ENCODE measurements at places on chromosomes 3 and 15.

- no peak overlapping the region for H3K4me3 ChIP-seq
- H3K36me3 ChIP-seq: no peaks in the 10 kb centered on the region
- no peak for DNase-seq
- peaks cover 9% of the 10 kb centered on the region for H3K27me3 ChIP-seq
These were observed 43.5 kb upstream of the GRIP2 start for GRCh38 chr3:14583548-14584091.

GRCh38 chr3:22977650-22978289 lies 225.4 kb upstream of the UBE2E2 start:
- H3K36me3 ChIP-seq: no peaks in the 10 kb centered on the region
- no peaks in the 10 kb centered on the region for H3K4me1 ChIP-seq
- H3K27ac ChIP-seq: no peak overlapping the region
- DNase-seq: peak; percentile 7

GRCh38 chr15:52180851-52181450 lies 10.2 kb downstream of the GNB5 start:
- H3K36me3 ChIP-seq: no peaks in the 10 kb centered on the region
- H3K4me1 ChIP-seq: peaks cover 3% of the 10 kb centered on the region
- H3K27ac ChIP-seq: no peak overlapping the region
- H3K4me3 ChIP-seq: peak overlapping the region; percentile 82

- DNase-seq: no peak
- peaks cover 53% of the 10 kb centered on the region for H3K36me3 ChIP-seq
- H3K27ac ChIP-seq: no peak overlapping the region
- no peak overlapping the region for H3K4me3 ChIP-seq
- peaks cover 2% of the 10 kb centered on the region for H3K4me1 ChIP-seq
These were observed 46.0 kb downstream of the KLHL25 start for GRCh38 chr15:85748729-85749128.

GRCh38 chr3:156358232-156358631 lies 196.7 kb downstream of the SSR3 start:
- no peaks in the 10 kb centered on the region for H3K36me3 ChIP-seq
- peaks cover 2% of the 10 kb centered on the region for H3K4me1 ChIP-seq
- no peak overlapping the region for H3K4me3 ChIP-seq
- H3K27ac ChIP-seq: no peak overlapping the region
- DNase-seq: no peak
- H3K27me3 ChIP-seq: no peaks in the 10 kb centered on the region

- H3K4me1 ChIP-seq: no peaks in the 10 kb centered on the region
- H3K27me3 ChIP-seq: peaks cover 10% of the 10 kb centered on the region
- DNase-seq: no peak
- H3K27ac ChIP-seq: no peak overlapping the region
- H3K4me3 ChIP-seq: no peak overlapping the region
These were observed 72.5 kb downstream of the ATP2B2 start for GRCh38 chr3:10432931-10433330.

DNA sequence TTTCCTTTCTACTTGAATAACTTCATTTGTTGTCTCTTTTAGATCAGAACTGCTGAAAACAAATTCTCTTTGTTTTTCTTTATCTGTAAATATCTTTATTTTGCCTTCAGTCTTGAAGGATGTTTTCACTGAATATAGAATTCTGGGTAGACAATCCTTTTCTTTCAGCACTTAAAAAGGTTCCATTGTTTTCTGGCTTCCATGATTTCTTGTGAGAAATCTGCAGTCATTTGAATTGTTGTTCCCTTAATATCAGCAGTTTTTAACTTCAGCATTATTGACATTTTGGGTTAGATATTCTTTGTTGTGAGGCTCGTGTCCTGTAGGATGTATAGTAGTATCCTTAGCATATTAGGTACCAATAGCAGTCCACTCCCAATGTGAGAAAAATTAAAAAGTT lies 65.8 kb downstream of the SV2B start:
- no peaks in the 10 kb centered on the region for H3K4me1 ChIP-seq
- H3K27me3 ChIP-seq: peaks cover 4% of the 10 kb centered on the region
- H3K36me3 ChIP-seq: no peaks in the 10 kb centered on the region
- no peak overlapping the region for H3K4me3 ChIP-seq
- peak; percentile 19 for DNase-seq

DNA sequence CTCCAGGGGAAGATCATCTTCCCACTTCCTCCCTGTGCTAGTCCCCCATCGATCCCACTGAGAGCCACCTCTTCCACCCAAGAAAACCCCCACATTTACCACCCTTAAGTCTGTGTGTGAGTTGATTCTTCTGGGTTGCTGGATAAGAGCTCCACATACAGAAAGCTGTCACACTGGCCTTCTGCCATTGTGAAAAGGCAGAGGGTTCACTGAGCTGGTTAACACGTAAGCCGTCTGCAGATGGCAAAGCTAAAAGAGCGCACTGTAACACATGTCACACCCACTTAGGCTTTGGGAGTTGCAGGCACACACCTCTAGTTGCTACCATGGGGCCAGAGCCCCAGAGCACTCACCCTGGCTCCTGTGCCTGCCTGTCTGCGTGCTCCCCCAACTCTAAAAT lies 309.8 kb upstream of the LRRC3B start:
- H3K27me3 ChIP-seq: no peaks in the 10 kb centered on the region
- H3K4me1 ChIP-seq: no peaks in the 10 kb centered on the region
- no peak overlapping the region for H3K4me3 ChIP-seq
- H3K36me3 ChIP-seq: no peaks in the 10 kb centered on the region
- no peak overlapping the region for H3K27ac ChIP-seq

DNA sequence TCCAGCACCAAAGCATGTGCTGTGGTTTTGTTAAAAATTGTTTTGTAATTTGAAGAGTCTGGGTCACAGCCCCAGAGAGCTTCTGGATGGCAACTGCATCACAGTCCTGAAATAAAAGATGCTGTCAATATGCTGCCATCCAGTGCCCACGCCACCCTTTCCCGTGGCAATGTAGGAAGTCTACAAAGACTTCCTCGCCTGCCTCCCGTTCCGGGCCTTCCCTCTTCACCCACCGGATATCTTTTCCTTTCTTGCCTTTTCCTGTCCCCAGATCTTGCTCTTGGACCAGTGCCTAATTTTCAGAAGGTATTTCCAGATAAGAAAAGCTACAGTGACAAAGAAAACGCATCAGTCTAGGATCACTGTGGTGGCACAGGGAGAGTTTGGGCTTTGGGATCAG lies 85.3 kb upstream of the RNU6-1 start:
- DNase-seq: no peak
- no peaks in the 10 kb centered on the region for H3K36me3 ChIP-seq
- H3K4me1 ChIP-seq: no peaks in the 10 kb centered on the region
- no peak overlapping the region for H3K27ac ChIP-seq
- H3K27me3 ChIP-seq: no peaks in the 10 kb centered on the region

DNA sequence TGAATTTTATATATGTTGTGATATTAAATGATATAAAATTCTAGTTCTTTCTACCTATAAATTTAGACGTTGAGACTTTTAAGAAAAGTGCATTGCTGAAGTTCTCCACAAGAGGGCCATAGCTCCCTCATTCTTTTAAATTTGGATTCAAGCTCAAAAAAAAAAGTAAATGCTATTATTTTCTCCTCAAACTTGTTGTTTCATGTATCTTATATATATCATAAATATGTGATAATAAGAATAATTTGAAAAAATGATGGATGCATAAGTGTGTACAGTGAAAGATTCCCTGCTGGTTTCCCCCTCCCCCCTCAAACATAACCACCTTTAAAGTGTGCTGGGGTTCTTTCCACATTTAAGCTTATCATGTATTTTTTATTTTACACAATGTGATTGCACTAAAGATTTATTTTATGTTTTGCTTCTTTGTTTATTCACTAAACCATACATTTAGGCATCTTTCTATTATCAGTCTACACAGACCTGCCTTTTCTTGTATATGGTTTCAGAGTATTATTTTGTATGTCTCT lies 769.4 kb upstream of the GOLIM4 start:
- no peaks in the 10 kb centered on the region for H3K36me3 ChIP-seq
- H3K4me3 ChIP-seq: no peak overlapping the region
- DNase-seq: peak; percentile 67

GRCh38 chr15:28885630-28886430 lies at the start of gene APBA2:
Gene APBA2, plus strand, starts transcription at chr15:28885974. Its CDS starts 167,911 bp downstream, at chr15:29053885.
- H3K27ac ChIP-seq: no peak within 1 kb of the TSS
- no peaks in the 10 kb centered on the region for H3K36me3 ChIP-seq
- no peaks in the 10 kb centered on the region for H3K4me1 ChIP-seq
- DNase-seq: peak; percentile 63
- peak within 1 kb of the TSS; percentile 32 for H3K4me3 ChIP-seq

DNA sequence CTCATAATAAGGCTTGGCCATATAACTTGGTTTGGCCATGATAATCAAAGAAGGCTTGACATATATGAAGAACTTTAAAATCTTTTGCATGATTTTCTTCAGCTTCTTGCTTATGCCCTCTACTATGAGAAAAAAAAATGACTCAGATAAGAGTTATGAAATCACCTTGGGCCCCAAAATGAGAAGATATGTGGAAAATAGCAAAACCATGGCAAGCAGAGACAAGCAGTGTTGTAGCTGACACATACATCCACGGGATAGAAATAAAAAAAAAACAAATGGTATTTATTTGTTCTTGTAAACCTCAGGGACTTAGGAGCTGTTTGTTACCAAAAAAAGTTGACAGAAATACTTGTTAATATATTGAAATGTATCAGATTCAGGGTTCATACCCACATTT lies 614.8 kb upstream of the BCHE start:
- no peak overlapping the region for H3K27ac ChIP-seq
- H3K4me1 ChIP-seq: no peaks in the 10 kb centered on the region
- H3K36me3 ChIP-seq: no peaks in the 10 kb centered on the region
- no peak overlapping the region for H3K4me3 ChIP-seq
- no peaks in the 10 kb centered on the region for H3K27me3 ChIP-seq

GRCh38 chr3:52917044-52917443 lies 19.7 kb upstream of the STIMATE start:
- no peaks in the 10 kb centered on the region for H3K36me3 ChIP-seq
- no peaks in the 10 kb centered on the region for H3K4me1 ChIP-seq
- H3K27me3 ChIP-seq: no peaks in the 10 kb centered on the region
- DNase-seq: no peak
- H3K4me3 ChIP-seq: no peak overlapping the region
- no peak overlapping the region for H3K27ac ChIP-seq

DNA sequence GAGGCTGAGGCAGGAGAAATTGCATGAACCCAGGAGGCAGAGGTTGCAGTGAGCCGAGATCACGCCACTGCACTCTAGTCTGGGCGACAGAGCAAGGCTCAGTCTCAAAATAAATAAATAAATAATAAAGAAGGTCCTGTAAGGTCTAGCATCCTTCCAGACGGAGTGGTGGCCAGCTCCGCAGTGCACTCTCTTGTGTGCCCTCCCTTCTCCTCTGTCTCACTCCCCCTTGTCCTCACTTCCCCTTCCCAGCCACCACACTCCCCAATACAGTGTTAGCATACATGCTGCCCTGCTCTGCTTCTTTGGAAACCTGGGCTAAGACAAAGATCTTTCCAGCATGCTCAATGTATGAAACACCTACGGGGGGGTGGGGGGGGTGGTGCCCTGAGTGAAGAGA lies 3.4 kb upstream of the CLN6 start:
- H3K4me3 ChIP-seq: no peak overlapping the region
- H3K27me3 ChIP-seq: no peaks in the 10 kb centered on the region
- DNase-seq: peak; percentile 80
- H3K27ac ChIP-seq: no peak overlapping the region

DNA sequence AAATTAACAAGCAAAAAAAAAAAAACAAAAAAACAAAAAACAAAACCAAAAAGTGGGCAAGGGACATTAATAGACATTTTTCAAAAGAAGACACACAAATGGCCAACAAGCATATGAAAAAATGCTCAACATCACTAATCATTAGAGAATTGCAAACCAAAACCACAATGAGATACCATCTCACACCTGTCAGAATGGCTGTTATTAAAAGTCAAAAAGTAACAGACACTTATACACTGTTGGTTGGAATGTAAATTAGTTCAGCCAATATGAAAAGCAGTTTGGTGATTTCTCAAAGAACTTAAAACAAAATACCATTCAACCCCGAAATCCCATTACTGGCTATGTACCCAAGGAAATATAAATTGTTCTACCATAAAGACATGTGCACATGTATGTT lies 222.4 kb upstream of the CD96 start:
- DNase-seq: no peak
- H3K27me3 ChIP-seq: no peaks in the 10 kb centered on the region
- no peaks in the 10 kb centered on the region for H3K36me3 ChIP-seq
- H3K4me1 ChIP-seq: peaks cover 5% of the 10 kb centered on the region

GRCh38 chr3:115784739-115785536 lies 161.6 kb downstream of the GAP43 start:
- H3K36me3 ChIP-seq: no peaks in the 10 kb centered on the region
- peak overlapping the region; percentile 74 for H3K4me3 ChIP-seq
- DNase-seq: peak; percentile 54
- H3K27ac ChIP-seq: peak overlapping the region; percentile 78

DNA sequence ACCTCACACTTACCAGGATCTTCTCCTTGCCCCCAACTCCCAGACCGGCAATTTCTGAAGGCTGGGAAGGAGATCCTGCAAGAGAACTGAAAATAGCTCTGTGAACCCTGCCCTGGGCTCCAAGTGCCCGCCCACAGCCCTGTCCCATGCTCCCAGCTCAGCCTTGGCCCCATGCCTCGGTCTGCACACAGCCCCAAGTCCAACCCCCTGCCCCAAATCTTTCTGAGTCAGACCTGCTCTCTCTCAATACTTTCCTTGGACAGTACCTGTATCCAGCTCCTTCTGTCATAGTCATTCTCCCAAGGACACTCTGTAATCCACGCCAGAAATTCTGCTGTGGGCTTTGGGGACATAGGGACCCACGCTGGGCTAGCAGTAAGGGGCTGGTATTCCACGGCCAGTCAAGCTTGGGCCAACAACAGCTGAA lies 6.3 kb upstream of the SMAD3 start:
- H3K4me3 ChIP-seq: no peak overlapping the region
- H3K27ac ChIP-seq: no peak overlapping the region
- no peaks in the 10 kb centered on the region for H3K4me1 ChIP-seq
- no peaks in the 10 kb centered on the region for H3K27me3 ChIP-seq
- DNase-seq: no peak

GRCh38 chr3:10635446-10636076 lies 130.2 kb upstream of the ATP2B2 start:
- no peaks in the 10 kb centered on the region for H3K36me3 ChIP-seq
- H3K4me1 ChIP-seq: no peaks in the 10 kb centered on the region
- H3K4me3 ChIP-seq: no peak overlapping the region
- H3K27me3 ChIP-seq: peaks cover 2% of the 10 kb centered on the region
- no peak for DNase-seq

DNA sequence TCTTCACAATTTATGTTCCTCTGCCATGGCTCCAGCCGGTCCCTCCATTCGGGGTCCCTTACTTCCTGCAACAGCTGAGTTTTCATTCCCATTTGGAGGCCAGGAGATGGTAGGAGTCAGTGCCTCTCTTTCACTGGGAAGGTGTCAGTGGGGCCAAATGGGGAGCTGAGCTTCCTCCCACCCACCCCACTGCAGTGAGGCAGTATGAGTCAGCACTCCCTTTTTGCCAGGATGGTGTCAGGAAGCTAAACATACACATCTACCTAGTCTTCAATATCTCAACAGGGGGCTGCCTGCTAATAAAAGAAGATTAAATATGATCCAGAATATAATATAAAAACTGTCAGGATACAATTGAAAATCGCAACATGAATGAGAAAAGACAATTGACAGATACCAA lies 12.7 kb upstream of the ACTC1 start:
- no peak overlapping the region for H3K27ac ChIP-seq
- H3K4me1 ChIP-seq: no peaks in the 10 kb centered on the region
- no peaks in the 10 kb centered on the region for H3K36me3 ChIP-seq
- no peaks in the 10 kb centered on the region for H3K27me3 ChIP-seq

GRCh38 chr3:188797045-188797444 lies 374.7 kb upstream of the TPRG1 start:
- DNase-seq: no peak
- H3K27me3 ChIP-seq: no peaks in the 10 kb centered on the region
- no peaks in the 10 kb centered on the region for H3K4me1 ChIP-seq
- H3K27ac ChIP-seq: no peak overlapping the region
- H3K4me3 ChIP-seq: no peak overlapping the region
- no peaks in the 10 kb centered on the region for H3K36me3 ChIP-seq

All from common myeloid progenitor, CD34-positive (primary cell).